Activated CD4-positive, alpha-beta memory T cell treated with anti-CD3 and anti-CD28 coated beads for 36 hours (primary cell): ENCODE measurements at places on chromosomes 1 and 21. TPM values are rescaled to one million over a fixed set of nuclear protein-coding genes. Genes with fewer than 3 reads are reported as not detected.

- H3K36me3 ChIP-seq, result peaks cover 3% of the 10 kb centered on the region
- no peak for DNase-seq
- H3K4me1 ChIP-seq, result peaks cover 7% of the 10 kb centered on the region
- H3K27me3 ChIP-seq, result no peaks in the 10 kb centered on the region
These were observed 32.2 kb upstream of the SNX27 start for GRCh38 chr1:151579436-151580225.

The HCN3 gene
- total RNA-seq, result 2.4 TPM

GRCh38 chr1:110224240-110224995, 14.3 kb downstream of the KCNC4 start:
- no peaks in the 10 kb centered on the region for H3K4me1 ChIP-seq
- no peak for DNase-seq
- H3K27me3 ChIP-seq, result no peaks in the 10 kb centered on the region

GRCh38 chr1:107682467-107682866, 282.5 kb downstream of the VAV3 start:
- no peaks in the 10 kb centered on the region for H3K27me3 ChIP-seq
- H3K36me3 ChIP-seq, result no peaks in the 10 kb centered on the region
- H3K27ac ChIP-seq, result no peak overlapping the region
- H3K4me3 ChIP-seq, result no peak overlapping the region

DNA sequence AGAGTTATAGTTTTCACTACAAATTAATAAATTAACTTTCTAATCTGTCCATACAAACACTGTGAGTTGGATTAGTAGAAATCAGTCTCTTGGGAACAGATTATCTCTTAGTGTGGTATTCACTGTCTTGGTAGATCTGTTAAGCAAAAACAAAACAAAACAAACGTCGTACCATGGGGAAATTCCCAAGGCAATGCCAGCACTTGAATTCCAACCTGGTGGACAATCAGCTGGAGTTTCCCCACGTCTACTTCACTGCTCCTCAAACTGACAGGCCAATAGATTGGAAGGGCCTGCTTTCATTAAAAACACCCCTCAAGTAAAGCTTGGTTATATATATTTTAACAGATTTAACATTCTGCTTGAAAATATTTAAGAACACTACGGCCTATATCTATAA, 31.9 kb downstream of the GDAP2 start:
- no peak overlapping the region for H3K4me3 ChIP-seq
- peaks cover 16% of the 10 kb centered on the region for H3K36me3 ChIP-seq
- H3K4me1 ChIP-seq, result peaks cover 4% of the 10 kb centered on the region
- no peaks in the 10 kb centered on the region for H3K27me3 ChIP-seq
- DNase-seq, result no peak
- H3K27ac ChIP-seq, result no peak overlapping the region

DNA sequence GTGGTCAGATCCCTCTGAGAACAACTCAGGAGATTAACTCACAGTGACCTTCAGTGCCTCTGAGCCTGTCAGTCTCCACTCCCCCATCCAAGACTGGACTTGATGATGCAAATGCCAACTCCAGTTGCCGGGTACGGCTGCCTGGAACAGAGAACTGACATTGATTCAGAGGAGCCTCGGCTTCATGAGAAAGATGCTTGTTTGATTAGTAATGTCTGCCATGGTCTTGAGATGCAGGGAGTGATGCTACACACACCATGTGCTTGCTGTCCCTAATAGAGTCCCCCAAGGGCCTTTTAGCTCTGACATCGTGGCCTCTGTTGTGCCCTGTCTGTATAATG, 51.8 kb upstream of the LRP8 start:
- DNase-seq, result no peak
- H3K36me3 ChIP-seq, result no peaks in the 10 kb centered on the region
- H3K27me3 ChIP-seq, result no peaks in the 10 kb centered on the region
- no peak overlapping the region for H3K4me3 ChIP-seq

- H3K4me3 ChIP-seq, result no peak overlapping the region
- no peak for DNase-seq
- no peak overlapping the region for H3K27ac ChIP-seq
- no peaks in the 10 kb centered on the region for H3K36me3 ChIP-seq
These were observed 603.4 kb downstream of the PTPRU start for GRCh38 chr1:29839726-29840125.
